Peyer's patch (tissue), 4 donors: ENCODE measurements at places on chromosomes 5 and 9. TPM values are rescaled to one million over a fixed set of nuclear protein-coding genes. Genes with fewer than 3 reads are reported as not detected.

Gene CWC27
- 10.9 TPM for total RNA-seq

Gene RNF183
- total RNA-seq: not detected

Gene BRD8
- total RNA-seq: 67.6 TPM

- DNase-seq: no peak
- H3K36me3 ChIP-seq: no peaks in the 10 kb centered on the region
- no peaks in the 10 kb centered on the region for H3K4me1 ChIP-seq
- peak overlapping the region; percentile 72 for H3K4me3 ChIP-seq
- H3K27me3 ChIP-seq: no peaks in the 10 kb centered on the region
Measured at GRCh38 chr9:4662989-4663792, 1.1 kb downstream of the PLPP6 start.

GRCh38 chr5:144691936-144692335 is 521.3 kb downstream of the KCTD16 start:
- no peaks in the 10 kb centered on the region for H3K4me1 ChIP-seq
- no peaks in the 10 kb centered on the region for H3K36me3 ChIP-seq
- DNase-seq: no peak
- no peaks in the 10 kb centered on the region for H3K27me3 ChIP-seq
- no peak overlapping the region for H3K4me3 ChIP-seq

- no peaks in the 10 kb centered on the region for H3K27me3 ChIP-seq
- H3K4me1 ChIP-seq: no peaks in the 10 kb centered on the region
- peaks cover 7% of the 10 kb centered on the region for H3K36me3 ChIP-seq
- no peak overlapping the region for H3K27ac ChIP-seq
- DNase-seq: no peak
Measured at GRCh38 chr5:168422431-168422830, 63.8 kb upstream of the RARS1 start.

DNA sequence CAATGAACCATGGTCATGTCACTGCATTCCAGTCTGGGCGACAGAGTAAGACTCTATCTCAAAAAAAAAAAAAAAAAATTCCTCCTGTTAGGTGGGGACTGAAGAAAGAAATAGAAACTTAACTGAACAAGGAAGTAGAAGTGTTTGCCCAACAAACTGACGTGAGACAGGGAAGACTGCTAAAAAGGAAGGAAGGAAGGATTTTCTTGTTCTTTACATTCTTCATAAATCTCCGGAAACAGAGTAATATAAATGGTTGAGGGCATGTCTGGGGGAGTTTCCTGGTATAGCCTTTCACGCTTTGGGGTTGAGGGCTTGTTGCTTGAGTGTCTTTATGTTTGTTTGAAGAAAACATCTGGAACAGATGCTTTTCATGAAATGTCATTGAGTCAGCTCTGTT is 3.1 kb downstream of the TOR1B start:
- no peak overlapping the region for H3K4me3 ChIP-seq
- no peak overlapping the region for H3K27ac ChIP-seq
- H3K36me3 ChIP-seq: no peaks in the 10 kb centered on the region
- no peaks in the 10 kb centered on the region for H3K27me3 ChIP-seq
